ENCODE measurements at places on chromosomes 6 and 20.

- peaks cover 3% of the 10 kb centered on the region for H3K4me1 ChIP-seq
- no peak overlapping the region for H3K27ac ChIP-seq
- H3K36me3 ChIP-seq, result no peaks in the 10 kb centered on the region
- no peak overlapping the region for H3K4me3 ChIP-seq
These were observed 12.1 kb downstream of the CEP85L start for GRCh38 chr6:118639054-118639964.

GRCh38 chr6:14254505-14254904 is 136.9 kb downstream of the CD83 start:
- no peak overlapping the region for H3K27ac ChIP-seq
- peaks cover 12% of the 10 kb centered on the region for H3K4me1 ChIP-seq
- DNase-seq, result no peak

DNA sequence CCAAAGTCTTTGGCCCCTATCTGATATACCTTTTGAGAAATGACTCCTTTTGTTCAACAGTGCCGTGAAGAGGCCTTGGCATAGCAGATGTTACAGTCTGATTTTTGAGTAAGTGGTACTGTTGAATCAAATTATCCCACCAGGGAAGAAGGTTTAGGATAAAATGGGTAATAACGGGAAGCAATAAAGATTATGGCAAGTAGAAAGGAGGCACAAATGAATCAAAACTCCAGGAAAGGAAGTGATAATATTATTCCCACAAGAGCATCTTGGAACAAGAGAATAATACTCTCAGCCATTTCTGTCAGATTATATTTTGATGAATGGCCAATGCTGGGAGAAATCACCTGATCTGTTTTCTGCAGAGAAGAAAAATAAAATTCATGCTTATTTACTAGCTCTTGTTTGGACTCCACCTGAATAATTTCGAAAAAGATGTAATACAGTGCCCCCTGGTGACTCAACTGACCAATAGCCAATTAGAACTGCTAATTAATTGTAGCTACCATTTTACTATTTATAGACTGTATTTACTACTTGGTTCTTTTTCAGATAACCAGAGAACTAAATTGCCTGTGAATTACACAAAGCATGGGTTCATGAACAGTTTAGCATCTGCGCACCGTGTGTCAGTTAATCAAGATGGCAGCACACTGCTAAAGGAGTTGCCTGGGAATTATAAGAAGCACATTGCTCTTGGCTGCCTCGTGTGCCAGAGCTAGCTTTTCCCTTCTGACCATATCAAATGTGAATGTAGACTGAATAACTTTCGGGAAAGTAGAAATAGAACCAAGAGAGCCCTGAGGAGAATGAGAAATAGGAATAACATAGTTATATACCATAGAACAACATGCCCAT is 78.5 kb upstream of the TRDN start:
- H3K27me3 ChIP-seq, result peaks cover 4% of the 10 kb centered on the region
- H3K4me3 ChIP-seq, result no peak overlapping the region
- no peaks in the 10 kb centered on the region for H3K36me3 ChIP-seq

GRCh38 chr6:74731204-74731603 is 474.6 kb downstream of the COL12A1 start:
- H3K27ac ChIP-seq, result no peak overlapping the region
- peaks cover 13% of the 10 kb centered on the region for H3K4me1 ChIP-seq
- DNase-seq, result no peak
- H3K36me3 ChIP-seq, result no peaks in the 10 kb centered on the region

DNA sequence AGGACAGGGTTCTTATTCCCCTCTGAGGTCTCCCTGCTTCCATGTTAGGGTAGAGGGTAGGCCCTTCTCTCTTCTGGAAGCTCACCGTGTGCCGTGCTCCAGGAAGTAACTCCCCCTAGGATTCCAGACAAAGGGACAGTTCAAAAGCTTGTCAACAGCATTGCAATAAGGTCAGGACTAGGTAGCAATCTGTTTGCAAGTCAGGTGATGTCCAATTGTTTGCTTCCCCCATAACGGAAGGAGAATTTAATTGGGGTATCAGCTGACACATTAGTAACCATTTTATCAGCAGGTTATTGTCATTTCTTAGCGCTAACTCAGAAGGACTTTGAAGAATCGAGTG is 41.9 kb downstream of the SYNJ2 start:
- H3K36me3 ChIP-seq, result peaks cover 11% of the 10 kb centered on the region
- no peaks in the 10 kb centered on the region for H3K27me3 ChIP-seq
- no peak for DNase-seq
- peaks cover 32% of the 10 kb centered on the region for H3K4me1 ChIP-seq
- H3K27ac ChIP-seq, result no peak overlapping the region
- H3K4me3 ChIP-seq, result no peak overlapping the region

Data from type B pancreatic cell (in vitro differentiated cells).